Bladder microvascular endothelial cell (primary cell): ENCODE measurements at places on chromosomes 6 and 20. TPM values are rescaled to one million over a fixed set of nuclear protein-coding genes. Genes with fewer than 3 reads are reported as not detected.

Gene AGER
- 0.44 and 0.81 TPM in 2 replicates for total RNA-seq

Gene GMPR
- total RNA-seq = 14.6 and 19.3 TPM in 2 replicates

Gene PBOV1
- not detected in 2 replicates for total RNA-seq

Gene MYCT1
- 82.4 and 188 TPM in 2 replicates for total RNA-seq
